Left renal cortex interstitium (tissue), 4 donors: ENCODE measurements at places on chromosomes 2 and 18.

DNA sequence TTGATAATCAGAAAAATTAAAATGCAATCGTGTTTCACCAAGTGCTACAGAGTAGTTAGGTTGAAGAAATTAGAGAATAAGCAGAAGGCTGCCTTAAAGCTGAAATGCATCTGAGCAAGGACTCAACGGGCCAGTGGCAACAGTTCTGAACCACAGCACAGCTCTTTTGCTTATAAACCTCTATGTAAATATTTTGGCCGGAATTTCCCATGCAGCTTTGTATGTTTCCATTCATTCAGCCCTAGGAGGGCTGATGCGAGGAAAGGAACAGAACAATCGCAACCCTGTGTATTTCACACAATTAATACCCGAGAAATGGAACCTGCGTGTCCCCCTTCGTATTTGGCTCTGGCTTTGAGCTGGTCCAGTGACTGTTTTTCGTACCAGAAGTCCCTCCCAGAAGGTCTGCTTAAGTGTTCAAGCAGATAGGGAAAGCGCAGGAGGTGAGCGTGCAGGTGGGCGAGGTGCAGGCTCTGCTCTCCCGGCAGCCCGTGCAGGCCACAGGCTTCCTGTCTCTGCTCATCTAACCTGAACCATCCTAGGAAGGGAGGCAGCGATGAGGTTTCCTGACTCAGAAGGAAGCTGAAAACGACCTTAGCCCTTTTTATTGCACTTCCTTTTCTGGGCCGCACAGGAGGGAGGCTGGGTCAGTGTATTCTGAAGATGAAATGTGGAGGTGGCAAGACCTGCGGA, 67.3 kb downstream of the ASB1 start:
- DNase-seq, result no peak

GRCh38 chr2:11962707-11963328, 216.4 kb downstream of the LPIN1 start:
- DNase-seq, result peak; percentile 86

DNA sequence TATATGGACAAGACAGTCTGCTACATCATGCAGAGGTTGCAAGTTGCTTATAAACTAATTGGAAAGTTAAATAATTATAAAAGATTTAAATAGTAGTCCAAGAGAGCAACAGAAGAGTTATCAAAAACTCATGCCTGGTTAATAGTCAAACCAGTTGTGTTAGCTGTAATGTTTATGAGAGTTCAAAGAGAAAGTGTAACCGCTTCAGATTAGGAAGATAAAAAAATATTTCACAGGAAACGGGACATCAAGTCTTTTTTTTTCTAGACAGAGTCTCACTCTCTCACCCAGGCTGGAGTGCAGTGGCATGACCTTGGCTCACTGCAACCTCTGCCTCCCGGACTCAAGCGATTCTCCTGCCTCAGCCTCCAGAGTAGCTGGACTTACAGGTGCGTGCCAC, 34.6 kb upstream of the RNF125 start:
- no peak for DNase-seq

GRCh38 chr2:196329959-196330358, 158.6 kb upstream of the STK17B start:
- DNase-seq, result no peak

DNA sequence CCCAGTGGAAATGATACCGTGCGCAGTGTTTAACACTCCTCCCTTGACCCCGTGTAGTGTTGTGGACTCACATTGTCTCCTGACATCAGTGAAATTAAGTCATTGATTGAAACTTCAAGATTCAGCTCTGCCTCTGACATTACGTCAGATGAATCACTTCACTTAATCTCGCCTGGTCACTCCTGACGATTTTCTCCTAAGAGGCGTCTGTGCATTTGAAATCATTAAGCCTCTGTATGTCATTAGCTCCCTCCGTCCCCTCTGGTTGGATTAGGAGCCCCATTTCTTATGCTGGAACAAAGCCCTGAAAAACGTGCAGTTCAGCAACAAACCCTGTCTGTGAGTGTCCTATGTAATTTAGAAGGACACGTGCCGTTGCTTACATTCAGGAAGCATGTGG, 36.7 kb upstream of the CNGA3 start:
- DNase-seq, result no peak
